ENCODE measurements at places on chromosomes 7 and 10. TPM values are rescaled to one million over a fixed set of nuclear protein-coding genes. Genes with fewer than 3 reads are reported as not detected.

Gene GSTO2
- total RNA-seq, result 29.2 TPM

Gene CNNM1
- under 0.01 TPM for total RNA-seq

DNA sequence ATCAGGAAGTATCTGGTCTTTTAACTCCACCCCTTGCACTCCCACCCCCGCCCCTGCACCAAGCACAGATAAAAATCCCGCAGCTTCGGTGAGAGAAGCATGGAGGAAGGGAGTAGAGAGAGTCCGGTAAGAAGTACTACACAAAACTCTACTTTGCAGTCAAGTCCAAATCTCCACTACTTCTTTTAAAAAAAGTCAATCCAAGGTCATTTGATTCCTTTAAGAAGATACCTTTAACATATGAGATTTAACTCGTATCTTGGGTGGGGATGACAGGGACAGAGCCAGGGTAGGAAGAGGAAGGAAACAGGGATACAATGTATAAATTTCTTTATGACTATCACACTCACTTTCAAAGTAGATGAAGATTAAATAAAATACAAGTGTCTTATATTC lies 132.1 kb downstream of the NRBF2 start:
- peak; percentile 57 for DNase-seq

- DNase-seq, result no peak
These were observed 522.1 kb upstream of the GHITM start for GRCh38 chr10:83617172-83617571.

- no peak for DNase-seq
These were observed 564 bp downstream of the PDSS1 start for GRCh38 chr10:26697922-26698608.

DNA sequence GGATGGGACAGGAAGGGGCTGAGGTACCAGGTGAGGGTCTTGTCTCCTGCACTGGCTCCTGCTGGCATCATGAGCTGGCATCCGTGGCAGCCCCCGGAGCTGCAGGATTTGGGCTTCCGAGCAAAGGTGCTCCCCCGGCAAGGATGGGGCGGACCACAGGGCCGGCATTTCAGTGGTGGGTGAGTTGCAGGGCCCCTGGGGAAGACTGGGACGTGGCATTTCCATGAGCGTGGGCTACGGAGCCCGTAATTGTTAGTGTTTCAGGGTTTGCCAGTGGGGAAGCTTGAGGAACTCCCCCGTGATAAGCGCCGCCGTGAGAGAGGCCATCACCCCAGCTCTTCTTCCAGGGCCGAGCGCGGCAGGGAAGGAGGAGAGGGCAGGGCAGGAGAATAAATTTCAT lies 235.6 kb downstream of the MGMT start:
- DNase-seq, result no peak

GRCh38 chr10:97689559-97690020 lies 2.5 kb upstream of the AVPI1 start:
- DNase-seq, result peak; percentile 100

DNA sequence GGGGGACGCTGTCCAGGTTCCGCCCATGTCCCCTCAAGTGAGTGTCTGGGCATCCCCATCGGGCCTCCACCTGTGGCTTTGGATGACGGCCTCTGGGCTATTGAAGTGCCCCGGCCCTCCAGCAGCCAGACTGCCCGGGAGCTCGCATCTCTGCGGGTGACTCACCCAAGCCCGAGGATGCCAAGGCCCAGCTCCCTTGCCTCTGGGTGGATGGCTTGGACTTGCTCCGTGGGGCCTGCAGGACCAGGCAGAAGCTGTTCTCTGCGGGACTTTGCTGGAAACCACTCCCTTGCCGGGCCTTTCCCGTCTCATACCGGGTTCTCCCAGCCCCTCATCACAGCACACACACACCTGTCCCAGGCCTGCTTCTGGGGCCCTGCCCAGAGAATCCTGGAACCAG lies 22.4 kb downstream of the DPYSL4 start:
- DNase-seq, result no peak

DNA sequence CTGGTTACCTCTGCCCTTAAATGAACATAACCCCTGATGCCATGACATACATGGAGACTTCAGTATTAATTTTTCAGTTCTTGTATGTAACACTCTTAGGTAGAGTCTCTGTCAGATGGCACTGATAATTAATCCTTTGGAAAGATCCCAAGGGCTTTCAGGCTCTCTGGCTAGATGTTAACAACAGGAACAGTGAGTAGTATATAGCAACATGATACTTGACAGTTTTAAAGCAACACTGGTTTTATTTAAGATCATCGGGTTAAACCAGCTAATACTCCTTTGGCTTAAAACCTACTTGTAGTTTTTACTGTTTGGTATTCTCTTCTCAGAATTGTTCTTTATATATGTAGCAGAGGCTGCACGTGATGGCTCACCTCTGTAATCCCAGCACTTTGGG lies 27.3 kb downstream of the AHCYL2 start:
- DNase-seq, result no peak

- peak; percentile 89 for DNase-seq
These were observed 30.0 kb downstream of the MTERF1 start for GRCh38 chr7:91850455-91850854.

- no peak for DNase-seq
These were observed 121.2 kb downstream of the WDFY4 start for GRCh38 chr10:48805848-48806247.
